NCI-H1105 treated with DMSO at 0.1 percent for 48 hours (cell line): ENCODE measurements at places on chromosomes 2 and 18.

DNA sequence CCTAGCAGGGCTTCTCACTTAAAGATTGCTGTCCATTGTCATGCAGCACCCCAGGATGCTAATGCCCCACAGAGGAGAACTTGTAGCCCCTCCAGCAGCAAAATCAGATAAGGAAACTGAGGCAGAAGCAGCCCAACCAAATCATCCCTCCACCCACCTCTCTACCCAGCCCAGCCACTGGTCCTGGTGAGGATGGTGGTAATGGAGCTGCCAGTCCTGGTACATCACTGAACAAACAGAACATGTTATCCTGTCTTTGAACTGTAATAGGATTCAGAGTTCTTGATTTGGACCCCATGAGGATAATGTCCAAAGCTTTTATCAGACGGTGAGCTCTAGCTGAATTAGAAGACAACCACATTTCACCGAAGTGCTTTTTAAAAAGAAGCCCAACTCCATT, 113.2 kb downstream of the MRO start:
- no peak for DNase-seq

DNA sequence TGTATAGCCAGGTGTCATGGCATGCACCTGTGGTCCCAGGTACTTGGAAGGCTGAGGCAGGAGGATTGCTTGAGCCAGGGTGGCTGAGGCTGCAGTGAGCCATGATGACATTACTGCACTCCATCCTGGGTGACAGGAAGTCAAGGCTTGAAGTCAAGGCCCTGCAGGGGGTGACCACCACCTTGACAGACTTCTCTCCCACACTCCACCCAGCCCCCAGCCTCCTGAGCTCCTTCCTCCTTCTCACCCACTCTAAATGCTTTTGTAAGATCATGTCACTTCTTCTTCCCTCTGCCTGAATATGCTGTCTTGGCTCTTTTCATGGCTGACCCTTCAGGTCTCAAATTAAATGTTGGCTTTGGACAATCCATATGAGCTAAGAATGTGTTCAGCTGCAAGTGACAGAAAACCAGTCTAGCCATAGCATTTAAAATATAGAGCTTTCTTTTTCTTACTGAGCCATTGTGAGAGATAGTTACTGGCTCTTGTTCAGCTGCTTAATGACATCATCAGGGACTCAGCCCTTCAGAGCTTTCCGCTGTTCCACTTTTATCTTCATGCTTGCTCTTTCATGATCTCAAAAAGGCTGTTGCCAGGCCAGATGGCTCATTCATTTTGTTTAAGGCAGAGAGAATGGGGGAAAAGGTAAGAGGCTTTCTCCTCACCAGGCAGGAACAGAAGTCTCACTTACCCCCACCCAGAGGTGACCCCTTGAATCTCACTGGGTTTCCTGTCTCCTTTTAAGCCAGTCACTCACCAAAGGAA, 36.7 kb upstream of the TTC39C start:
- DNase-seq, result no peak

- DNase-seq, result no peak
These were observed 91.7 kb downstream of the INHBB start for GRCh38 chr2:120437604-120438000.

DNA sequence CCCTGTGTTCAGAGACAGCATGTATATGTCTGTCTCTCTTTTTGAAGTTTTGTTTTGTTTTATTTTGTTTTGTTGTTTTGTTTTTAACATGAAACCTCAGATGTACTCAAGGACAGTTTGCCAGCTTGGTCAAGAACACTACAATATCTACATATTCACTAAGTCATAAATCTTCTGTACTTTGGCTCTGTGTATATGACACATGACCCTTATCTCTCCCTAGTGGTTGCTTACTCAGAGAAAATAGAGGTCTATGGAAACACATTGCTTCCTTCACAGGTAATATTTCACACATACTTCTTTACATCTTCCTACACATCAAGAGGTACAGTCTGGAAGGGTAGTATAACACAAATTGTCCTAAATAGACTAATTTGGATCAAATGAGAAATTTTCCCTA, 312.6 kb upstream of the VRK2 start:
- DNase-seq, result no peak

DNA sequence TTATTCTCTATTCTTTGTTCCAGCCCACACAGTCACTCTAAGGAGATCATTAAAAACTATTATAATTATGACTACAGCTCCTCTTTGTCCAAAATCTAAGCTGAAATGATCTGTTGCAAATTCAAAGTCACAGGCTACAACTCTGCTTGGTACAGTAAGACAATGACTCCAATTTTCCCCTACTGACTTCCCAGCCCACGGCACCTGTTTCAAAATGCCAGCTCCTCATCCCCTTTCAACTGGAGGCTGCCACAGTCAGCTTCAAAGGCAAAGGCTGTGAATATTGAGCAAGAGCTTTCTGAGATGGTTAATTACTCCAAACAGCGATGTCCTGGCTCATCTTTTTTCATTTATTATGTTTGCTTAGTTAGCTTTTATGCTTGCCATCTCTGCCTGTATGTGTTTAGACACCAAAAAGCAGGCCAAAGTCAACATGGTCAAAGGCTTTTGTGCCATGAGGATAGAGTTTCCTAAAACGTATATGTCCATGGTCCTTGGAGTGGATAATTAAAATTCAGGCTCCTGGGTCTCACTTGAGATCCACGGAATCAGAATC, 141.1 kb downstream of the DOCK10 start:
- no peak for DNase-seq

DNA sequence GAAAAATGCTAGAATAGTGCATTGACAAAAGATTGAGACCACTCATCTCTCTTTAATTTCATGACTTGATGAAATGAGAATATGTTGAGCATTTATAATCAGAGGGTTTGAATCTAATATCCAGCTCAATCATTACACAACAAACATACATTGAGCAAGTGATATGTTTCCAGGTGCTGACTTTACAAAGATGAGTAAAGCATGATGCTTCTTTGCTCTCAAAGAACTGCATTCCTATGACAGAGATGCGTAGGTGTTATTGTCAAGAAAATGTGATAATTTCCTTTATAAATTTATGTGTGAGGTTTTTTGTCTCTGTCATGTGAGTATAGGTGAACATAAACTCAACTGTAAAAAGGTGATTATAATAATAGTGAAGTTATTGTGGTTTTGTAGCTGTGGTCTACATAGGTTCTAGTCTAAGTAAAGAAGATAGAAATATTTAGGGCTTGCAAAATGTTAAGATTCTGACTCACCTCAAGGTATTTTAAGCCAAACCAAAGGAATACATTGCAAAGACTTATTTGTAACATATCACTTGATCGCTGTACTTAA, 389.8 kb downstream of the GALNT13 start:
- no peak for DNase-seq

DNA sequence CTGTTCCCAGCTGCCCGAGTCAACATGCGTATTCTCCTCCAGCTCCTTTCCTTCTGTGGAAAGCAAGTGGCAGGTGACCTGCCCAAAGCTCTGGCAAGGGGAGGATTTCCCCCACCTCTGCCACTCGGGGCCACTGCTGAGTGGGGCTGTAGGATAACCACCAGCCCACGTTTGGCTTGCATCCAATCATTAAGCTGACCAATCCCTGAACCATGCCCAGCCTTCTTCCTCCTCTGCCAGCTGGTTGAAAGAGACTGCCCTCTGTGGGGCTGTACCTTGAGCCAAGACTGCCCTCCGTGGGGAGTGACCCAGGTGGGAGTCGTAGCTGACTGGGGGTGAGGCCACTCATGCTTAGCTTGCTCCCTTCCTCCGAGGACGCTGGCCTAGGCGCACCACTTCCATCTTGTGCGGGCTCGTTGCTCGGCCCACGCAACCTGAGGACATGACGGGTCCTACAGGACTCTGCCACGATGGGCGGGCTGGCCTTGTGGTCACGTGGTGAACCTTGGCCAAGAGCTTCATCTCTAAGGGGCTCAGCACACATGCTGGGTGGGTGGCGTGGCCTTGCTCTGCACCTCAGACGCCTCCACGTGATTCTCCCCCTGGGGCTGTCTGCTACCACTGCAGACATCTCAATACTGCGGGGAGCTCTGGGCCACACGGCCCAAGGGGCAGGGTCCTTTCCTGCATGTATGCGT, 112.1 kb downstream of the NDUFA10 start:
- no peak for DNase-seq

DNA sequence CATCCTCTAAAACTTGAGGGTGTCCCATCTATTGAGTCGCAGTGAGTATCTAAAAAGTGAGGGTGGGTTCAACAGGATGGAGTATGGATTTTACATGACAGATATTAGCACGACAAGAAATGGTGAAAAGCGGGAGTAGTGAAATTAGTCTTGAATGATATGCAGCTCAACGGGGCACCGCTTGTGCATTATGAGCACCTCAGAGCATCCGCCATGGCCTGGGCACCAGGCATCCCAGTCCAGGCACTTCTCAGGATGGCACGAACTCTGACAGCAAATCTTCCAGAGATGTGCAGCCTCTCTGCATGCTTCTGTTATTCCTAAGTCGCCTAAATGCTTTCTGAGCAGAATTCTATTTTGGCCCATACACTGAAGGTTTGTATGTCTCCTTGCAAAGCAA, 57.1 kb downstream of the ZNF516 start:
- no peak for DNase-seq

DNA sequence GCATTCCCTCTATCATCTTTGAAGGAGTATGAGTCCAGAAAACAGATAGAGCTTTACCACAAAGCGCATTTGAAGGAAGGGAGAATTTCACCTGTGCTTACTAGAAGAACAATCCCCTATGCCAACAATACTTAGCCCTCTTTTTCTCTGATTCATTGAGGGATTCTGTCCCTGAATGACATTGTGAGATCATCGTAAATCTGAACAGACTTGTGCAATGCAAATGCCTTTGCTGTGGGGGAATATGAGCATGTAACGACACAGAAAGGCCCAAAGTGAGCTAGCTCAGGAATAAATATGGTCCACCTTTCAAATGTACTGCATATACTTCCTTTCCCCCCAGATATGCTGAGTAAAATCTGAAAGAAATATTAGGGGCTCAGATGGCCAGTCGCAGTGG, 67.6 kb downstream of the SCN1A start:
- no peak for DNase-seq

DNA sequence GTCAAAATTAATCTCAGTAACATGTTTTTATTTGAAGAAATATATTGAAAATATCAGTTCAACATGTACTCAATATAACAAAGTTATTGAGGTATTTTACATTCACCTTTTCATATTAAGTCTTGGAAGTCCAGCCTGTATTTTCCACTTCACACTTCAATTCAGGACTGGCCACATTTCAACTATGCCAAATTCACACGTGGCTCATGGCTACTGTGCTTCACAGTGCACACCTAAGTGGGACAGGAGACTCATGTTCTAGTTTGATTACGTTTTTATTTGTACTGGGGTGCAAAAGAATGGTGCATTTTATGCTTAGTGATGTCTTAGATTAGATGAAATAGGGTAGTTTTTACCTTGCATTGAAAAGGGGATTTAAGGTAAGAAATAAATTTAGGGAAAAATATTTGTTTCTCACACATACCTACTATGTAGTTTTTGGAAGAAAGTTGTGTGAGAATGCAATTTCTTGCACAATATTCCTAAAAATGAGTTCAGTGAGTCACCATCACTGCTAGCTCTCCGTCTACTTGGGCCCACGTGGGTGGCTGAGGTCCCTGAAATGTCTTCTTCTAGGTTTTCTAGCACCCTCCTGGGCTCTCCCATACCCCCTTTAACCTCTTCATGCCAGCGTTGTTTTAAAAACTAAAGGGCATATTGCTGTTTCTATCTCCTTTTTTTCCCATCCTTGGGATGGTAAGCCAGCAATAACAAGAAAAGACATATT, 87.0 kb downstream of the ST6GAL2 start:
- no peak for DNase-seq

GRCh38 chr18:32383050-32383819, 87.4 kb downstream of the GAREM1 start:
- DNase-seq, result no peak

DNA sequence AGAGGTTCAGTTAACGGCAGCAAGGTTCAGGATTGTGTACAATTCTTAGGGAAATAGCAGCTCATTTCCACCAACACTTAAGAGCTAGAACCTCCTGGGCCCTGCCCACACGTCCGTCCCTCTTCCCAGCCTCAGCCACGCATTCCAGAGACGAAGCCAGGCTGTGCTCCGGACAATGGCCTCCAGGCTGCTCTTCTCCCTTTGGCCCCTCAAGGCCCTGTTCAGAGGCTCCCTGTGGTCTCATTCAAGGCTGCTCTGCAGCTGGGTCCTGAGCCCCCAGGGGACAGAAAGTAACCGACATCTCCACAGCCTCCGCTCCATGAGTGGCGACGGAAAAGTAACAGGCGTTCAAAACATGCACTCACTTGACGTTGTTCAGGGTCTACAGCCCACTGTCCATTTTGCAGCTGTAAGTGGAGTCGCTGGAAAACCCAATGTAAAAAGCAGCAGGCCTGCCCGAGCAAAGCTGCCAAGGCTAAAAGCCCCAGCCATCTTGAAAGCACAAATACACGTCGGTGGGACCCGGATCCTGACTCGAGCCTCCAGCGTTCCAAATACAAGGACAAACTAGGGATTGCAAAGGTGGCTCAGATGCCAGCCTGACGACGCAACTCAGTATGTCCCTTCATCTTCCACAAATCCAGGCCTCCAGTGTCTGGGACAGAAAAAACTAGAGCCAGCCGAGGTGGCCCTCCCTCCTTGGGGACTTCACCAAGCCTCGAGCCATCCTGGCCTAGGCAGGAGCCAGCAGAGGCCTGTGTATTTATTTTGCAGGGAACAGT, 76.9 kb downstream of the NDUFA10 start:
- DNase-seq, result no peak

DNA sequence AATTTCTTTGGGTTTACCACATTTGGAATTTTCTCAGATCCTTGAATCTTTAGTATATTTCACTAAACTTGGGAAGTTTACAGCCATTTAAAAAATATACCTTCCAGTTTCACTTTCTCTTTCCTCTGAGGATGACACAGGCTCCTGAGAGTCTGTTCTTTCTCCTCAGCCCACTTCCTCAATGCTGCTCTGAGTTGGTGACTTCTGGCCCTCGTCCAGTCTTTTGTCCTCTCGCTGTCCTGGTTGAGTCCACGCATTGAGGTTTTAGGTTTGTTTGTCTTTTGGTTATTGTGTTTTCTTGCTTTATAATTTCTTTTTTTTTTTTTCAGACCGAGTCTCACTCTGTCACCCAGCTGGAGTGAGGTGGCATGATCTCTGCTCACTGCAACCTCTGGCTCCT, 40.7 kb upstream of the GALR1 start:
- no peak for DNase-seq

GRCh38 chr2:225070811-225071210, 28.5 kb upstream of the DOCK10 start:
- no peak for DNase-seq
